ENCODE measurements at places on chromosomes 6 and 20.

DNA sequence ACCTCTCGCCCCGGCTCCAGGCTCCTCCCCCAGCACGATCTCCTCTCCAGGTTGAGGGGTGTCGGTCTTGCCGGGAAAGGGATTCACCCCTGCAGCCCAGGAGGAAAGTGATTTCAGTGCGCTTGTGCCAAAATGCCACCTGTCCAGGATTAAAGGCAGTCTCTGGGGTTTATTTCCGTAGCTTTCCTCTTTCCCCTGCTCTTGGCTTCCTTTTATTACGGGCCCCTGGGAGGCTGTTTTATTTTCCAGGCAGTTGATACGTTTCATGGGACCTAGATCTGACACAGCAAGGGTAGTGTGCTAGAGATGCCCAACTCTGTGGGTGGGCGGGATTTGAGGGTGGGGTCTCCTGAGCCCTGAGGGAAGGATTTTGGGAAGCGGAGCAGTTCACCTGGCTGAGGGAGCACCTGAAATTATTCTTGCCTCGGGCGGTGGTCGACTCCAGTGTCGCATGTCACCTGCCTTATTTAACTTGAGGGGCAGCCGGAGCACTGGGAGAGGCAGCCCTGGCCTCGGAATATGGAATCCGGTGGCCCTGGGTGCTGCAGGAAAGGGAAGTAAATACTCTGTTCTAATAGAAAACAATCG, 9.5 kb upstream of the NKX2-2 start:
- no peak for DNase-seq

GRCh38 chr6:151026041-151026663, 160.7 kb downstream of the MTHFD1L start:
- DNase-seq: no peak

GRCh38 chr6:149951096-149951495, 9.3 kb downstream of the ULBP2 start:
- DNase-seq: no peak

DNA sequence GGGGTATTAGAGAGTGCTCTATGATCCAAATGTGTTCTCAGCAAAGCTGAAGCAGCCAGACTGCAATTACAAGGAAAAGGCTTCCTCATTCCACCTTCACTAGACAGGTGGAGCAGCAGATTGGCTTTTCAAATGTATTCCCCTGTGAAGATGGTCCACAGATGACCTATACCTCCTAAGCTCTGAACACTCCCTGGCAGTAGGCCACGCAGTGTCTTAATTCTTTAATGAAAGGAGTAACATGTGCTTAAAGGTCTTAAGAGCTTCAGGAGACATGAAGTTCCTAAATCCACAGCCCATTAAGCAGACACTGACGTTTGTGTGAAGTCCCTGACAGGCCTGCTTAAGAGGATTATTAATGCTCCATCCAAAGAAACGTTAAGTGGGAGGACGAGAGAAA, 138.9 kb upstream of the NUP153 start:
- no peak for DNase-seq

DNA sequence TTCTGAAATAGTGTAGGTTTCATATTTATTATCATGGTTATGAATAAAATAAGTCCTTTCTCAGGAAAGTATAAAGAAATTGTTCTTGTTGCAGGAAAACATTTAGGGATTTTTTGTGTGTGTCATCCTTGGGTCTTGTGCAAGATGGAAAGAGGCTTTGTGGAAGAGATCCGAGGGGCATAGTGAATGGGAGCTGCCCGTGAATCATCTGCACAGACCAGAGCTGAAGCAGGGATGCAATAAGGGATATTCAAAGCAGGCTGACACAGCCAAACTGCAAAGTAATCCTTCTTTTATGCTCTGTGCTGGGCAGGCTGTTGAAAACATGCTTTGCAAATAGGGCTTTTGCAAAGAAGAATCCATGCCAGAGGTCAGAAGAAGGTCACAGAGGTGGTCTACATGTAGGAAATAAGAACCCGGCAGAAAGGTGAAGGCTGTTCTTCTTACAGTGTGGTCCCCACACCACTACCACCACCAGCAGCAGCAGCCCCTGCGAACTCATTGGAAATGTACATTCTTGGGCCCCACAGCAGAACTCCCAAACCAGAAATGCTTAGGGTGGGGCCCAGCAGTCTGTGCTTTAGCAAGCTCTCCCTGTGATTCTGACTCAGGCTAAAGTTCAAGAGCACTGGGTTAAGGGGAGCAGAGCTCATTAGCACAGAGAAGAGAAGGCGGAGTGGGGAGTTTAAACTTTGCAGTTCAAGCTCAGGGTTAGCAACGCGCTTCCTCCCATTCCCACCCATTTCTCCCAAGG, 237.6 kb downstream of the QKI start:
- no peak for DNase-seq

DNA sequence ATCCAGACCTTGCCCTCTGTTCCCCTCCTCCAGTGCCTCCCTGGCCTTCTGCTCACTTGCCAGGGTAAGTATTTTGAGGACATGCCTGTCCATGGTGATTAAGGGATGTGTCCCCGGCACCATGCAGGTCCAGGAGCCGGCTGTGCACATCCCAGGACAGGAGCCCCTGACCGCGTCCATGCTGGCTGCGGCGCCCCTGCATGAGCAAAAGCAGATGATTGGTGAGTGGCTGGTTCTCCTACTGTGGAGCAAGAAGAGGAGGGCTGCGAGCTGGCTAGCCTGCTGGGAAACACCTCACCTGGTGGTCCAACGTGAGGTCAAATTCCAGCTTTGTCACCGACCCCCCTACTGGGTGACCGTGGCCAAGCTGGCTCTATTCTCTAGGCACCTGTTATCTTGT, 23.7 kb downstream of the TOMM34 start:
- DNase-seq: no peak

DNA sequence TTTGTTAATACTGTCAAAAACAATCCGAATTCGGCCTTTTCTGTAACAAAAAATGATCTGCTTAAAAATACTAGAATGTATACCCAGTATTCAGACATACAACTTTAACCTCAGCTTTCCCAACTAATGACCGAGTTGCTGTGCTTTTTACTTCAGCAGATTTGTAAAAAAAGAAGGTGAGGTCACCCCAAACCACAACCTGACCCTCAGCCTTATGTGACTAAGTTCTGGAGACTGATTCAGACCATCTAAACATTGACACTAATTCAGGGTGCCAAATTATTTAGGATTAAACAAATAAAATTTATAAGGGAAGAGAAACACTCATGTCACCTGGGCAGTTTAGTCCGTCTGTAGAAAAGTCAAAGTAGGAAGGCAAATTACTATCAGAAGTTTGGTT, 7.7 kb downstream of the CCN6 start:
- no peak for DNase-seq

DNA sequence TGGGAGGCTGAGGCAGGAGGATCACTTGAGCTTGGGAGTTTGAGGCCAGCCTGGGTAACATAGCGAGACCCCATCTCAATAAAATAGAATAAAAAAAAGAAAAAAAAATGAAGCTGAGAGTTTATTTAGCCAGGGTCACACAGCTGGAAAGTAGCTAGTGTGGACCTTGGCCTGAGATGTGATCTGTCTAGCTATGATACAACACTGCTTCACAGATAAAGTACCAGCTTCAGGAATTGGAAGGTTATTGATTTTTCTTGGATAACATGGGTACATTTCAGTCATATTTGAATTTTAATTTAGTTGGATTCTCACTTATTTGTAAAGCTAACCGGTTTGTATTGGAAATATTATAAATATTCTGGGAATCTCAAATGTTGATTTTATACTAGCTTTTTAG, 5.1 kb downstream of the FARS2 start:
- no peak for DNase-seq

DNA sequence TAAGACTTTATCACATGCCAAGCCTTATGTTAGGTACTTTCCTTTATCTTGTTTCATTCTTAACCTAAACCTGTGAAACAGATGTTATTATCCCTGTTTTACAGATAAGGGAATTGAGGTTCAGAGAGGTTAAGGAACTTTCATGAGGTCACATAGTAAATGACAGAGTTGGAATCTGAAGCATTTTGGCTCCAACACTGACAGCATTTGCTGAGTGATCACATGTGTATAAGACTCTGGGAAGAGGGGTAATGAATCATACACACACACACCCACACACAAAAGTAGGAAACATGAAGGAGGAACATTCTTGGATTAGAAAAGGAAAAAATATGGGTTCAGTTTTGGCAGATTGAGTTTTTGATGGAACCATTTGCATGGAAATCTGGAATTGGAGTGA, 212.5 kb downstream of the GJA1 start:
- no peak for DNase-seq

DNA sequence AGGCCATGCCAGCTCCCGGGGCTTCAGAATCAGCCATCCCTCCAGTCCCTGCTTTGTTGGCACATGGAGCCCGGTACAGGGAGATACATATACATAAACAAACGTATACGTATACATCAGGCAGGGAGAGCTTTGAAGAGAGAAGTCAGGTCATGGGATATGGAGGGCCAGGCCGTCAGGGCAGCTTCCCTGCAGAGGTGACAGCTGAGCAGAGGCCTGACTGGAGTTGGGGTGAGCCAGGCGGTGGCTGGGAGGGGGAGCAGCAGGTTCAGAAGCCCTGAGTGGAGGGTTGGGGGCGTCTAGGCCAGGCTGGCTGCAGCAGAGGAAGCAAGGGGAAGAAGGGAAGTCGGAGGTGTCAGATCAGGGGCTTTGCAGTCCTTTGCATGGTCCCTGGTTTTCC, 61.7 kb downstream of the STK35 start:
- no peak for DNase-seq

DNA sequence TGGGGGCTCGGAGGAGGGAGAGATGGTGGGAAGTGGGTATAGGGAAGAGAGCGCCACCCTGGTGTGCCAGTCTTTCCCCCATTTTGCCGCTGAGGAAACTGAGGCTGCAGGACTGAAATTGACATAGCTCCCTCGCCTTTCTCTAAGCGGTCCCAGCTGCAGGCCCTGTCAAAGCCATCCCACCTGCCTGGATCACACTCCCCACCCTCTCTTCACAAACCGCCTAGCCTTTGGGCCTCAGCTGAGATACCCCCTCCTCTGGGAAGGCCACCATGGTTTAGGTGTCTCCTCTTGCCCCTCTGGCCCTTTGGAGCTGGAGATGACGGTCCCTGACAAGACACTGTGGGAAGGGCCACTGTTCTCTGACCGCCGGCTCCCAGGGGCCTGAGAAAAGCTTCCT, 16.9 kb downstream of the SRC start:
- no peak for DNase-seq

GRCh38 chr20:33345342-33345741, 56.0 kb downstream of the CDK5RAP1 start:
- no peak for DNase-seq

DNA sequence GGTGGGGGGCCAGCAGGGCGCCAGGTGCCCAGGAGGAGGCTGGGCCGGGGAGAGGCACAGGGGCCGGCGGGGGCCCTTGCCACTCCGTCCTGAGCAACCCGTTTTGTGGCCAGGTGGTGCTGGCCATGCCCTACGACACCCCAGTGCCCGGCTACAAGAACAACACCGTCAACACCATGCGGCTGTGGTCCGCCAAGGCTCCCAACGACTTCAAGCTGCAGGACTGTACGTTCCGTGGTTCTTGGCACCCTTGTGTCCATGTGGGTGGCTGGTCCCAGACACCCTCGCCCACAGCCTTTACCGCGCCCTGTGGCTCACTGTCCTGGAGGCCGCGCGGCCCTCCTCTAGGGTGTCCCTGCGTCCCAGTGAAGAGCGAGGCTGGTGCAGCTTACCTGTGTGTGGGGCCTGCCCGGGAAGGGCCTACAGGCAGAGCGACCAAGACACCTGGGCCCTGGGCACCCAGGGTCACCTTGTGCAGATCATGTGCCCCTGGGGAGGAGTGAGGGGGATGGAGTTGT, 28.7 kb downstream of the PYGB start:
- DNase-seq: no peak

DNA sequence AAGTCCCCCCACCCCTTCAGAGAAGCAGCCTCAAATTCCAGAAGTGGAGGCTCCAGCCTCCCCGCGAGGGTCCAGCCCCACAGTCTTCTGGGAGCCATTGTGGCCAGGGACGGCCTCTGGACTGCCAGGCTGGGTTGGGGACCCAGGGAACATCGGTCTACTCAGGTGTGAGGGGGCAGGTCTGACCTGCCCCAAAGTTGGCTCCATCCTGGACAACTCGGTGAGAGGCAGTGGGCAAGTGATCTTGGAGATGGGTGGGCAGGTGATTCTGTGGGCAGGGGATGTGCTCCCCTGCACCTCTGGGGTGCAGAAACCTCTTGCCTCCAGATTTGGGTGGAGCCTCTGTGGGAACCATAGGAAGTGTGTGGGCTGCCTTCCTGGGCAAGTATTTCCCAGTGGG, 12.2 kb upstream of the SLC22A7 start:
- DNase-seq: no peak

GRCh38 chr6:139547122-139547776, 172.8 kb upstream of the CITED2 start:
- DNase-seq: no peak

GRCh38 chr6:74409447-74409846, 713.4 kb downstream of the CD109 start:
- DNase-seq: peak; percentile 2

DNA sequence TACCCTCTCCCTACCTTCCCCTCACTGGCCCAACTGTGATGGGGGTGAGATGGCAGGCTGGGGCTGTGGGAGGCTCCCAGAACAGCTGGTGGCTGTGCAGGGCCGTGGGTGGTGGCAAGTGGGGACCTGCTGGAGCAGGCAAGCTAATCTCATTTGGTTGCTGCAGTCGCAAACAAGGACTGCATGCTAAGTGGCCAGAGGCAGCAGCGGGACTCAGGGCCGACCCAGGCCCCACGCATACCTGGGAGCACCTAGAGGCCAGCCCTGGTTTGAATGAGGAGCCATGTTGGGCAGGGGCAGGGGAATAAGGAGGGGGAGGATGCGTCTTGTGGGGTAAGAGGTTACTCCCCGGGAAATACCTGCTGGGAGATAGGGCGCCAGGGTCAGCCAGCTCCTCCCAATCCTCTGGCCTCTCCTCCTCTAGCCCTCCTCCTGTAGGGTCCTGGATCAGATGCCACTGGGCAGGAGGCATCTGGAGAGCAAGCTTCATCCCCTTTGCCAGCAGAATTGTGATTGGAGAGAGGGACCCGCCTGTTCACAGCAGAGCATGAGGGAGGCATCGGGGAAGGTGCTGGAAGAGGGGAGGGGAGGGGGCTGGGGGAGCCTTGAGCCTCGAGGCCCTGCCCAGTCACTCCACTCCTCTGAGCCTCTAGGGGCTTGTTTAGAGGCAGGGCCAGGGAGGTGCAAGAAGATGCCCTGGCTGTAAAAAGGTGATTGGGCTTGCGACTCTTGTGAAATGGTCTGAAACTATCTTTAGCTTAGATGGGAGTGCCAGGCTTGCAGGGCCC, 24.3 kb upstream of the CDH22 start:
- no peak for DNase-seq
